Lung microvascular endothelial cell (primary cell): ENCODE measurements at places on chromosomes 2 and 18. TPM values are rescaled to one million over a fixed set of nuclear protein-coding genes. Genes with fewer than 3 reads are reported as not detected.

The HRH4 gene
- not detected in 2 replicates for total RNA-seq

The FAM210A gene
- 8.5 and 16.3 TPM in 2 replicates for total RNA-seq

The UCN gene
- 0.40 and 0.44 TPM in 2 replicates for total RNA-seq

DNA sequence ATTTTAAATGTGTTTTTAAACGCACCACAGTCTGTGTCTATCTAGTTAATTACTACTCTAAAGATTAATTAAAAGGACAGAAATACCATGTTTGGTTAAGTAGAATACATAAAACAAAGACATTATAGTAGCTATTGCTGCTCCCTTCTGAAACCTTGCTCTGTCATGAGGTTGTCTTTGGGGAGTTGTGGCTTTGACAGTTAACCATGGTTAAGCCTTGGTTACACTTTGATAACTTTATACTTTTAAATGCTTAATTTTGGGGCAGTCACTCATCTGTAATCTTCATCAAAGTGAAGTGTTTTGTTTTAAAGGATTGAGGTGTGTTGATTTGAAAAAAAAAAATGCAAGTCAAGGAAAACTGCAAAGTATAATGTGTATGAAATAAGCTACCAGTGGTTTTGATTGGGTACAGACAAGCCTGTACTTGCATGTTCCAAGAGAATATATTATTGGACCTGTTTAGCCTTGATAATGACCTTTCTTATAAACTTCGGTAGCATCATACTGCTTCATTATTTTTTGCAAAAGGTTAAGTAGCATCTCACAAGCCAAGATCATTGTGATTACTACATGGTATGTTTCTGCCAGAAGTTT lies 29.8 kb upstream of the TBR1 start:
- DNase-seq: no peak
